Stimulated activated CD4-positive, alpha-beta T cell treated with anti-CD3 and anti-CD28 coated beads, Interleukin-12 subunit alpha, Interleukin-12 subunit beta, amount 100 ng/mL, for 24 hours (primary cell): ENCODE measurements at places on chromosomes 1 and 21.
A peak's percentile ranks its signal among the peaks of the same experiment; 100 is the strongest.

DNA sequence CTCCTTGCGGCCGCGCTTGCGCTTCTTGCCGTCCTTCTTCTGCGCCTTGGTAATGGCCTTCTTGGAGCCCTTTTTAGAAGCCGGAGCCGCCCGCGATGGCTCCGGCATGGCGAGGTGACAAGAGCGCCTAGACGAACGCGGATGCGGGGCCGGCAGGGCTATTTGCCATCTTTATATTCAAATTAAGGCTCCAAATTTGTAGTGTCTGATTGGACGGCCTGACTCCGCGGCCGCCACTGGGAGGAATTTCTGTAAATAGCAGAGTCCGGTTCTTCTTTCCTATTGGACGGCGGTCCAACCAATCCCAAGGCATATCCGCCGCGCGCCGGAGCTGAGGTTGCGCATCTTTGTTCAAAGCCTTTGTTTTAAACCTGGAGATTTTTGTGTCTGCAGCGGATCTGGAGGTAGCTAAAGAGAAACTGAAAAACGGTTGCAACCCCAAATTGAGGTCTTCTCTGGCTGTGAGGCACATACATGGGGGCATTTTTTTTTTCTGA, 22.6 kb upstream of the RNF187 start:
- DNase-seq = peak; percentile 70

- DNase-seq = no peak
Measured at GRCh38 chr1:185895208-185895900, 161.2 kb downstream of the HMCN1 start.

DNA sequence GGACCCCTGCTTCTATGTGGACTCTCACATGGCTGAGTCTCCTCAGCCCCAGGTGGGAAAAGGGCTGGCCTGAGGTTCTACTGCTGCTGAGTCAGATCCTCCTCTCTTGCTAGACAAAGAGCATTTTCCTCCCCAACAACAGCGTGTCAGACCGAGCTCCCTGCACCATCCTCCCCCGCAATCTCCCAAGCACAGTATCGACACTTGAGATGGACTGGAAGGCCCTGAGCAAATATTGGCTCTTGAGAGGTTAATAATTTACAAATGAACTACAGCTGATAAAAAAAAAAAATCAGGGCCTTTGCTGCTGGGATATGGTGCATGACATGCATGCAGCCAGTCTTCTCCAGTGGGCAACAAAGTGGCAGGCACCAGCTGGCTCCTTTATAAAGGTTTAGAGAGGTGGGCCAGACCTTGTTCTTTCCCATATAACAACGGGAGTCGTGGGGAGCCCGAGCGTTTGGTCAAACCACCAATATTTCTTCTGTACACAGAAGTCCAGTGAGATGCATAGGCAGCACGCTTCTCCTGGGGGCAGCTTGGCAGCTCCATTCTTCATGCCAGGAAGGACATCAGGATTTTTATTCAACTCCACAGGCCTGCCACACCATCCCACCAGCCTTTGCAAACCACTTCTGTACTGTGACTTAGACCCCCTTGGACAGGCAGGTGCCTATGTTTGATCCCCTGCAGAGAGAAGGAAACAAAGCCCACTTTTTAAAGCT, 55.4 kb upstream of the CAMK1G start:
- DNase-seq = no peak

GRCh38 chr1:6819246-6820040, 34.2 kb downstream of the CAMTA1 start:
- no peak for DNase-seq

- no peak for DNase-seq
Measured at GRCh38 chr1:86713477-86713876, 9.1 kb downstream of the SH3GLB1 start.
